ENCODE measurements at places on chromosomes 2 and 18. TPM values are rescaled to one million over a fixed set of nuclear protein-coding genes. Genes with fewer than 3 reads are reported as not detected.

GRCh38 chr2:206981086-206981674 lies 41.9 kb downstream of the CPO start:
- H3K4me1 ChIP-seq: no peaks in the 10 kb centered on the region
- no peaks in the 10 kb centered on the region for H3K36me3 ChIP-seq
- no peak for DNase-seq
- no peak overlapping the region for H3K4me3 ChIP-seq
- no peak overlapping the region for H3K27ac ChIP-seq

GRCh38 chr2:126698376-126698775 lies 42.4 kb downstream of the GYPC start:
- H3K4me1 ChIP-seq: no peaks in the 10 kb centered on the region
- no peak for DNase-seq
- H3K4me3 ChIP-seq: no peak overlapping the region
- no peaks in the 10 kb centered on the region for H3K27me3 ChIP-seq
- H3K27ac ChIP-seq: no peak overlapping the region

DNA sequence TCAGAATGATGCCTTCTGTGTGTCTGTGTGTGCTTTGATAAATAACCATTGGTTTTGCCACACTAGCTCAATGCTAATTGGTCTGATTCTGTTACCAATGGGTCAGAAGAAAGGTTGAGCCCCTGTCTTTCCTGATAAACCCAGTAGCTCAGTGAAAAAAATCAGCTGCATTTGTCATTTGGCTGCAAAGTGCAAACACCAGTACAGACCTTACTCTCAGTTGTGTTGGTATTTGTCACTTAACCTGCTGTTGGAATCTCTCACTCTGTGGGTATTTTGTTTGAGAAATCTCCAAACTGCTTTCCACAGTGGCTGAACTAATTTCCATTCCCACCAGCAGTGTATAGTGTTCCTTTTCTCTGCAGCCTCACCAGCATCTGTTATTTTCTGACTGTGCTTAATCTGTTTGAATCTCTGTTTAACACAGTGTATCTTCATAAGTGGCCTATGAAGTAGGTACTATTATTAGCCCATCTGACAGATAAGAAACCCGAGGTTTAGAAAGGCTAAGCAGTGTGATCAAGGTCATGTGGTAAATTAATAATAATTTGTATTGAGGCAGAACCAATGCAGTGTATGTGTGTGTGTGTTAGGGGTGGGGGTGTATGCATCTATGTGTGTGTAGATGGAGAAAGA lies 26.7 kb downstream of the LIMS1 start:
- no peaks in the 10 kb centered on the region for H3K36me3 ChIP-seq
- no peaks in the 10 kb centered on the region for H3K27me3 ChIP-seq
- no peak overlapping the region for H3K4me3 ChIP-seq
- DNase-seq: no peak
- H3K4me1 ChIP-seq: peaks cover 25% of the 10 kb centered on the region
- no peak overlapping the region for H3K27ac ChIP-seq

GRCh38 chr2:200786826-200787225 lies 24.9 kb upstream of the BZW1 start:
- DNase-seq: peak; percentile 29
- peaks cover 6% of the 10 kb centered on the region for H3K4me1 ChIP-seq
- H3K27me3 ChIP-seq: no peaks in the 10 kb centered on the region
- no peaks in the 10 kb centered on the region for H3K36me3 ChIP-seq

DNA sequence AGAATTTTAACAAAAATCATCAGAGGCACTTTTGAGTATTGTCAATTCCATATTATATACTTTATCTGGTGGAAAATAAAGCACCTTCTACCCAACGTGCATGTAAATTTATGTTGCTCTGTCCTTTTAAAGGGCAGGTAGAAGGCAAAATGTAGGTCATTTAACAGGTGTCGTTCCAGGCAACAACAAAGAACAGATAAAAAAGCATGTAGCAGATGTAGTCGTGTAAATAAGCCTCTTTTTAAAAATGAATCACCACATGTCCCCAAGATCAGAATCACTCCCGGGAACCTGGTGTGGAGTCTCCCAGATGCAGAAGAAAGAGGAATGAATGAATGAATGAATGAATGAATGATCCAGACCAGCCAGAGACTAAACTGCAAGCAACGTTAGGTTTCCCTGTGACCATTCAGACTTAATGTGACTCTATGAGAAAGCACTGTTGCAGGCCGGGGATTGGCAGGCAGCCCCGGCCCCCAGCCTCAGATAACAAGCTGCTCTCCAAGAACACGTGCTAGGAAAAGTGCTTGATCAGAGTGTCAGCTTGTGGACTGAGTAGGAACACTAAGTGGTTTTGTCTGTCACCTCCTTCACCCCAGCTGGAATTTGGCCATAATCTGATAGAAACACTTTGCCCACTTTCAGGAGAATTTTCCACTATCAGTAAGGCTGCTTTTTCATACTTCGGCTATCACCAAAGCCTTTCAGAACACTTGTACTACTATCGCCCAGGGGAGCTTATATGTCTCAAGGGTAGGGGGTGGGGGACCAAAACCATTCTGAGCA lies 100.6 kb downstream of the CDK15 start:
- H3K27me3 ChIP-seq: no peaks in the 10 kb centered on the region
- H3K4me1 ChIP-seq: no peaks in the 10 kb centered on the region
- no peak overlapping the region for H3K27ac ChIP-seq
- no peaks in the 10 kb centered on the region for H3K36me3 ChIP-seq
- DNase-seq: no peak

DNA sequence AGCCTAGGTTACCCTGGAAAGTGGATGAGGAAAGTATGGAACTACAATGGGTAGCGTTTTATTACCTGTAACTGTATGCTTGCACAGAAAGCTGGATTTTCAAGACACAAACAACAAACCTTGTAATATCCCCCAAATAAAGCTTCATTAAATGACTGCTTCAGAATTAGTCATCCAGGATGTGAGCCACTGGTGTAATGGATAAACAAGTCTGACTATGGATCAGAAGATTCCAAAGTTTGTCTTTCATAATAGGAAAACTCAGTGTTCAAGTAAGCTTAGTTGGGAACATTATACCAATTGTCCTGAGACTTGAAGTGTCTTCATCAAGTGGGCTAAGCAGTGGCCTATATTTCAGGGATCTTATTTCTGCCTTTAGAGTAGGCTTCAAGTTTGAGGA lies 518.8 kb downstream of the LRP1B start:
- no peak overlapping the region for H3K4me3 ChIP-seq
- no peaks in the 10 kb centered on the region for H3K27me3 ChIP-seq
- no peak for DNase-seq
- H3K4me1 ChIP-seq: no peaks in the 10 kb centered on the region
- H3K27ac ChIP-seq: no peak overlapping the region

- H3K36me3 ChIP-seq: no peaks in the 10 kb centered on the region
- H3K4me1 ChIP-seq: no peaks in the 10 kb centered on the region
- H3K27ac ChIP-seq: no peak overlapping the region
- H3K27me3 ChIP-seq: no peaks in the 10 kb centered on the region
Observed at GRCh38 chr18:54444319-54444914, 86.7 kb downstream of the C18orf54 start.

VWA3B gene
- total RNA-seq: not detected

DLGAP1 gene
- 5.8 TPM for total RNA-seq

GRCh38 chr2:226172939-226173338 lies 626.7 kb downstream of the IRS1 start:
- no peak overlapping the region for H3K27ac ChIP-seq
- H3K4me1 ChIP-seq: no peaks in the 10 kb centered on the region
- no peaks in the 10 kb centered on the region for H3K27me3 ChIP-seq
- DNase-seq: no peak
- H3K4me3 ChIP-seq: no peak overlapping the region

SERPINB13 gene
- not detected for total RNA-seq

DNA sequence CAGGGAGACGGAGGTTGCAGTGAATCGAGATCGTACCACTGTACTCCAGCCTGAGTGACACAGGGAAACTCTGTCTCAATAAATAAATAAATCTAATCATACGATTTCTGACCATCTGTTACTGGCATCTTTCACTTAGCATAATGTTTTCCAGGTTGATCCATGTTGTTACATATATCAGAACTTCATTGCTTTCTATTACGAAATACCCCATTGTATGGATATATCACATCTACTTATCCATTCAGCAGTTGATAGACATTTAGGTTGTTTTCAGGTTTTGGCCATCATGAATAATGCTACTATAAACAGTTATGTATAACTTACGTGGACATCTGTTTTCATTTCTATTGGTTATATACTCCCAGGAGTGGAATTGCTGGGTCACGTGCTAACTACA lies 303.9 kb downstream of the PAX3 start:
- no peak overlapping the region for H3K27ac ChIP-seq
- H3K27me3 ChIP-seq: no peaks in the 10 kb centered on the region
- DNase-seq: no peak

DNA sequence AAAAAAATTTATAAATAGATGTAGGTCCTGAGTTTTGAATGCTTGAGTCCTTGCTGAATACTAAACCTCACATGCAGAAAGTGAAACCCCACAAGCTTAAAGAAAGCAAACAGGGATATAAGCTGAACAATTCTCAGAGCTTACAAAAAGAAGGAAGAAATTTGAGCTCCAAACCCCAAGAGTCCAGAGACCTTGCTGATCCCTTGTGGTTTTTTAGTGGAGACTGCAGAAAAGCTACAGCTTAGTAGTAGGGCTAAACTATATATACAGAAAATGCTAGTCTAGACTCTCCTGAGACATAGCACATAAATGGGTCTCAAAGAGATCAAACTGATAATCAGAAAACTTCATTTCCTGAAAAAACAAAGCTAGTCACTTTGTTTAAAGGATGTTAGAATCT lies 1548.1 kb upstream of the ZEB2 start:
- DNase-seq: no peak
- H3K27ac ChIP-seq: no peak overlapping the region
- no peaks in the 10 kb centered on the region for H3K36me3 ChIP-seq
- H3K4me3 ChIP-seq: no peak overlapping the region
- no peaks in the 10 kb centered on the region for H3K4me1 ChIP-seq

ANKRD30BL gene
- 0.14 TPM for total RNA-seq

DNA sequence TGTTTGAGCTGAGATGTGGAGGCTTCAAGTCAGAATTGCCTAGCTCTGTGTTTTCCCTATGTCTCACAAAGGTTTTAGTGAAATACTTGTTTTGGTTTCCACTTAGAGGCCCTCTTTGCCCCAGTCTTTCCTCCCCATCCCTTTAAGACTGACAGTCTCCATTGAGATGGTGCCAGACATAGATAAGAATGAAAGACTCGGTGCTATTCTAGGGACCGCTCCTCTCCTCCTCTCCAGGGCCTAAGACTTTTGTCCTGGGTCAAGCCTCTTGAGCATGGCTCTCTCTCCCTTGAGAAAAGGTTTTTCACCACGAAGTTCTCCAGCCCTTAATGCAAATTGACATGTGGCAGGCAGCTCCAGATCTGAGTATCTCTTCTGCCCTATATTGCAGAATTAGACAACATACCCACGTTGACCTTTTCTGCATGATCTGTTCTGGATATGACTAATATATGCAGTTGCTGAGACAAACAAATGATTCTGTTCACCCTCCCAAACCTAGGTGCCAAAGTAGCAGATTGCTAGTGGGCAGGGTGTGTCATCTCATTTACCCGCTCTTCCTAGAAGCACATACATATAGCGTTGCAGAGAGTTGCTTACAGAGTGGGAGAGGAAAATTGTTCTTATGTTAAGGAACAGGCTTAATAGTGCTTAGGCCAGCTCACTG lies 47.5 kb upstream of the ACSL3 start:
- no peak for DNase-seq
- H3K4me1 ChIP-seq: no peaks in the 10 kb centered on the region
- H3K27me3 ChIP-seq: no peaks in the 10 kb centered on the region
- no peak overlapping the region for H3K4me3 ChIP-seq
- H3K36me3 ChIP-seq: no peaks in the 10 kb centered on the region

GRCh38 chr2:218570850-218571249 lies 2.2 kb downstream of the CNOT9 start:
- no peaks in the 10 kb centered on the region for H3K27me3 ChIP-seq
- DNase-seq: no peak

GRCh38 chr2:28587526-28588291 lies 91.8 kb downstream of the PLB1 start:
- no peak overlapping the region for H3K4me3 ChIP-seq
- no peak overlapping the region for H3K27ac ChIP-seq
- H3K36me3 ChIP-seq: no peaks in the 10 kb centered on the region
- DNase-seq: no peak

GRCh38 chr2:33530690-33531548 lies 54.5 kb downstream of the RASGRP3 start:
- H3K27me3 ChIP-seq: no peaks in the 10 kb centered on the region
- no peaks in the 10 kb centered on the region for H3K36me3 ChIP-seq
- no peak overlapping the region for H3K4me3 ChIP-seq

DNA sequence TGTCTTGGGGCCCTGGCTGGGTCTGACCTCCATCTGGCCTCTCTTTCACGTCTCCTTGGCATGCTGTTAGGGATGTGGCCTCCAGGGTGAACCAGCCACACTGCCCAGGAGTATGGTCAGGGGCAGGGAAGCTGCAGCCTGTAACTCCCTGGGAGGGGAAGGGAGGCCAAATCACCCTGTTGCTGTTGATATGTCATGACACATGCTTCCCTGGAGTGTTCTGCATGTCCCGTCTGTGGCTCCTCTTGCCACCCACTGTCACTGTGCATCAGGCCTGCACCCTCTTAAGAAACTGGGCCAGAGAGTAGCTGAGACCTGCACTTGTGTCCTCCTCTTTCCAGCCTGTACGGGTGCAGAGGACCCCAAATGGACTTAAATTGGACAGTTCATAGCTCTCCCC lies 221.3 kb downstream of the FHOD3 start:
- H3K27ac ChIP-seq: no peak overlapping the region
- H3K4me3 ChIP-seq: no peak overlapping the region
- DNase-seq: no peak
- no peaks in the 10 kb centered on the region for H3K4me1 ChIP-seq
- H3K36me3 ChIP-seq: no peaks in the 10 kb centered on the region

GRCh38 chr2:218878926-218879761 lies 1.5 kb upstream of the WNT10A start:
- no peak overlapping the region for H3K4me3 ChIP-seq
- no peaks in the 10 kb centered on the region for H3K36me3 ChIP-seq
- peaks cover 12% of the 10 kb centered on the region for H3K4me1 ChIP-seq
- DNase-seq: no peak
- peaks cover 59% of the 10 kb centered on the region for H3K27me3 ChIP-seq

DNA sequence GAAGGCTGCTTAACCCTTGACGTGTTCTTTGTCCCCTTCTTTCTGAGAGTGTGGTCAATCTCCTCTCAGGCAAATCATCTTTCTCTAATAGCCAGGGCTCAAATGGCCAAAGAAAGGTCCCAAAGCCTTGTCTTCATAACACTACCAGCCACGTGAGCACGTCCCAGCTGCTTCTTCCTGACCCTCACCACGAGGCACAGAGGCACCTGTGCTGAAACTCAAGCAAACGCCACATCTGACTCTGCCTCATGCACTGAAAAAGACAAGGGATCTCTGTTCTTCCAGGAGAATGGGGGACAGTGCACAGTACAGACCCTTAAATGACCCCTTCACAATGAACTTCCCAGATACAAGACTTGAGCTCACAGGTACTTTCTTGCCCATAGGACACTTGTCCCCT lies 31.8 kb downstream of the BCL11A start:
- no peak overlapping the region for H3K27ac ChIP-seq
- H3K4me1 ChIP-seq: peaks cover 3% of the 10 kb centered on the region
- H3K4me3 ChIP-seq: no peak overlapping the region

IL37 gene
- 0.33 TPM for total RNA-seq

Data from adrenal gland (tissue), 19 donors.